NCI-H1436 treated with DMSO at 0.1 percent for 48 hours (cell line): ENCODE measurements at places on chromosomes 4 and X.

DNA sequence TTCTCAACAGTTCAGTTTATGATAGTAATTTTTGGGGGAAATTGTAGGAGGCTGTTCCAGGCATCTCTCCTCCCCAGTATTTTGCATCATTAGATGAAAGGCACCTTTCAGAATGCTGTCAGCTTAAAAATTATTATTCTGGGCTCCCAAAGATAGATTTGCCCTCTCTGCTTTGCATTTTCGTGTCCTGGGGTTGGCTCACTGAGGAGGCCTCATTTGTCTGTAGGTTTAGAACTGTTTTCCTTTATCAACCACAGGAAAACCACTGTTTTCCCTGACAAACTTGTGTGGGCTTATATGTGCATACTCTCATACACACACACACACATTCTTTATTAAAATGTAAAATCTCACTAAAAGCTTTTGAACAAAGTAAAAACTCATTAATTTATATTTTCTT, 197.2 kb upstream of the VCX3A start:
- DNase-seq, result no peak

- no peak for DNase-seq
These were observed 5.0 kb downstream of the HPSE start for GRCh38 chr4:83329521-83330110.

GRCh38 chr4:181376058-181376457, 867.1 kb upstream of the TENM3 start:
- DNase-seq, result no peak

DNA sequence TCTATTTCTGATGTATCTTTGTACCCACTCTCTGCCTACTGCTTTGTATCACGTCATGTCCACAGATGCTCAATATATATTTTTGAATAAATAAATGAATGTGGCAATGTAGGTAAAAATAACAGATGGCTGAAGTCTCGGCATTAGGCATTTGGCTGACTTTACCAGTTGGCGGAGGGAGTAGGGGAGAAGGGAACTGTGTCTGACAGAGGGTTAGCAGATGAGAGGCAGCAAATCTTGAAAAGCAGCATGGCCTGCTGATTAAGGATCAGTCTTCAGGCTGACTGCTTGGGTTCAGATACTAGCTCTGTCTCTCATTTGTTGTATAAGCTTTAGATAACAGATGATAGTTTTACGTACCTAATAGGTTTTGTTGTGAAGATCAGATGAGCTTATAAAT, 31.9 kb upstream of the RASGEF1B start:
- no peak for DNase-seq

DNA sequence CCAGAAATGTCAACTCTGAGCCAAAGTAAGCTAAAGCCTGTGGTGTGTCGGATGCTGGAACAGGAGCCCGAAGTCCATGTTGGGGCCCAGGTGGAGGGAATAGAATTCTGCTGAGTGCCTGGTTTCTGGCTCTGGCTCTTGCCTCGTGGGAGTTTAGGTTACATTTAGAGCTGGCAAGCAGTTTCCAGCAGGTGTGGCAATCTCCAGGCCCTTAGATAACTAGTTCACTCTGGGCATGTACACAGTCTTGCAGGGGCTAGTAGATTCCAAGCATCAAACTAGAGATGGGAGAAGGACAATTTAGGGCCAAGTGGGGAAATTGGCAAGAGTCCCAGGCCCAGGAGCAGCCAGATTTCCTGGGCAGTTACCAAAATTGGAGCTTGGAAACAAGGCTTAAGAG, 56.3 kb upstream of the STOX2 start:
- DNase-seq, result no peak

DNA sequence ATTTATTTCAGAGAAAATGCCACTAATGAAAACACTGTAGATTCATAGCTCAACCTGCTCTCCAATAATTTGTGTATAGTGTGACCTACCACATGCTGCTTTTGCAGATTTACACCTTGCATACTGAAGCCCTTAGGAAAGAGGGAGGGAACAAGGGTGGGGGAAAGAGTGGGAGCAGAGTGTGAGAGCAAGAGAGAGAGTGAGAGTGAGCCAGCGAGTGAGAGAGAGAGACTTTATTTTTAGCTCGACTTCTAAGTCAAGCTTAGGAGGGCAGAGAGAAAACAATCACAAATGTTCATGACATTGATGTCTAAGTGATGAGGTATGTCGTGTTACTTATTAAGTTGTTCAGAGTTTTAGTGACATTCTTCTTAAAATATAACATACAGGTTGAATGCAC, 112.5 kb upstream of the HAND2 start:
- DNase-seq, result no peak

GRCh38 chrX:13276991-13277390, 42.9 kb downstream of the ATXN3L start:
- no peak for DNase-seq

GRCh38 chr4:169618286-169618685, 2.1 kb upstream of the CLCN3 start:
- DNase-seq, result no peak

GRCh38 chr4:108622828-108623227, 2.5 kb downstream of the RPL34 start:
- DNase-seq, result no peak

GRCh38 chrX:31523884-31524536, 452.2 kb upstream of the FTHL17 start:
- DNase-seq, result no peak

- DNase-seq, result no peak
These were observed 25.1 kb downstream of the SETD7 start for GRCh38 chr4:139530833-139531427.

DNA sequence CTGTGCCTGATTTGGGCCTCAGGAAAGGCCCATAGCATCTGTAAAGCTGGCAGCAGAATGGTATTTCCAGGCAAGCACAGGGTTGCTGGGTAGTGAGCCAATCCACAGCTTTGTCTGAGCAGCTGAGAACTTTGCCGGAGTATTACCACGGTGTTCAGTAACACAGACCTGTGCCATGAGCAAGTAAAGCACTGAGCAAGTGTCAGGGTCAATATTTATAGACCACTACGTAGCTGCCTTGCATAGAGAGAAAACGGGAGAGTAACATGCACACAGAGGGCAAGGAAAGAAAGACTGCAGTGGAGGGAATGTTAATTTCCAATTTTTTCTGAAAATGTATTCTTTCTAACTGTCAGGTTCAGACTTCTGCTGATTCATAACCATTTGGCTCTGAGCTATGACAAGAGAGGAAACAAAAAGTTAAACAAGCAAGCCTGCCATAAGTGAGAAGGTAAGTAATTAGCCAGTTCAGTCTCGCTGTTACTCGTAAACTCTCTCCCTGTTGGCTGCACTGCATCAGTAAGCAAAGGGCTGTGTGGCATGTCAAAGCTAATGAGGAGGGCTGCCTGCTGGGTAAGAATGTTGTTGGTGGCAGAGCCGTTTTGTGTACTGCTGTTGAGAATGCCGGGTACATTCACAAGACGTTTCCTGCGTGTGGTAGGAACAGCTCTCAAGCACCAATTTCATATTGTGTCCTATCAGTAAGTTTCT, 238.1 kb downstream of the BMPR1B start:
- DNase-seq, result no peak

DNA sequence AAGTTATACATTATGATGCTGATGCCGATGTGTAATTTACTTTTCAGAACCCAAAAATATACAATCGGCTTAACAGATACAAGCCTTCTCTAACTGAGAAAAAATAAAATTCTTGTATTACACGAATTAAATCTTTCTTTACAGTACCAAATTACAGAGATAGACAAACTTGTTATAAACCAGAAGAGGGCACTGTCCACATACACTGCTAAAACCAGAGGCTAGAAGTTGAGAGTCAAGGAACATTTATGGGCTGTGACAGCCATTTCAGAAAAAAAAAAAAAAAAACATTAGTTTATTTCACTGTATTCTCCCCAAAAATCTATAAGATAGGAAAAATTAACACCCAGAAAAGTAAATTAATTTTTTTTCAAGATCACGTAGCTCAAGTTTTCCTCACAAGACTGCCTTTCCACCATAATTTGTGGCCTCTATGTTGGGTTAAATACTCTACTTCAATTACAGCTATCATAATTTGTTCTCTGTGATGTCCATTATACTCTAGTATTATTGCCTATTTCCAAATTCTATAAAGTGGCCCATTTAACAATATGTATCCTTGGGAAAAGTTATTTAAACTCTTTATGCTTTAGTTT, 12.0 kb downstream of the EREG start:
- DNase-seq, result no peak

- DNase-seq, result no peak
These were observed 304.4 kb downstream of the DHX15 start for GRCh38 chr4:24279911-24280375.

DNA sequence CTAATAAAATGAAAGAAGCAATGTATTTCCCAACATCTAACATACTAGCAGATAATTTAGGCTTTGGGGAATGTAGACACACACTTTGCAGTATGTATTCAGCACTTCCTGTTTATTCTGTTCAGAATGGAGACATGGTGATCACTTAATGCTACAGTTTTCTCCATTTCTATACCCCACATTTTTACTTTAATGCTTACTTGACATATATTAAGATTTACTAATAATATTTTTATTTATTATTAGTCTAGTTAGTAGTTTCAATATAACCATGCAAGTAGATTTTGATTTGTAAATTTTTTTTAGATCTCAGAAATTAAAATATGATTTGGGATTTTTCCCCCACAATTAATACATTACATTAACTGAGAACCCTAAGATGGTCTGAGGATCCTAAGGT, 98.4 kb downstream of the PRSS12 start:
- no peak for DNase-seq

GRCh38 chrX:41734530-41734929, 10.5 kb downstream of the GPR82 start:
- DNase-seq, result no peak

DNA sequence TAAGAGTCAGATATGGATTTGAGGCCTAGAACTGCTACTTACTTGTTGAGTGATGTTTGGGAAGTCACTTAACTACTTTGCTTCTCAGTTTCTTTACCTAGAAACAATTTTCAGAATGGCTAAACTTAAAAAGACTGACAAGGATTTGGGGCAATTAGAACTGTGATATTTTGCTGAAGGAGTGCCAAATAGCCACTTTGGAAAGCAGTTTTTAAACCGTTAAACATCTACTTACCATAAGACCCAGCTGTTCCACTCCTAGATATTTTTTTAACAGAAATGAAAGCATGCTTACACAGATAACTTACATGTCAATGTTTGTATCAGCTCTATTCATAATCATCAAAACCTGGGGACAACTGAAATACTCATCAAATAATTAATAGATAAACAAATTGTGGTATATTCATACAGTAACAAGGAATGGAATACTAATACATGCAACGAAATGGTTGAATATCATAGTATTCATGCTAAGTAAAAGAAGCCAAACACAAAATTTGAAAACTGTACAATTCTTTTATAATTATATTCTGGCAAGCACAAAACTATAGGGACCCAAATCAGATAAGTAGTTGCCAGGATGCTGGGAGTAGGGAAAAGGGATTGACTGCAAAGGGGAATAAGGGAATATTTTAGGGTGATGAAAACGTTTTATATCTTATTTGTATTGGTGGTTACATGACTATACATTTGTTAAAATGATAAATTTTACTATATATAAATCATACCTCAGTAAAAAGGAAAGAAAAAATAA, 24.0 kb downstream of the RPA4 start:
- DNase-seq, result no peak
